ENCODE measurements at places on chromosomes 12 and 14.

GRCh38 chr14:95652690-95653089 is 33.5 kb upstream of the TCL1B start:
- no peak for DNase-seq
- H3K4me3 ChIP-seq = peak overlapping the region; percentile 14
- H3K4me1 ChIP-seq = peaks cover 11% of the 10 kb centered on the region
- H3K36me3 ChIP-seq = no peaks in the 10 kb centered on the region

DNA sequence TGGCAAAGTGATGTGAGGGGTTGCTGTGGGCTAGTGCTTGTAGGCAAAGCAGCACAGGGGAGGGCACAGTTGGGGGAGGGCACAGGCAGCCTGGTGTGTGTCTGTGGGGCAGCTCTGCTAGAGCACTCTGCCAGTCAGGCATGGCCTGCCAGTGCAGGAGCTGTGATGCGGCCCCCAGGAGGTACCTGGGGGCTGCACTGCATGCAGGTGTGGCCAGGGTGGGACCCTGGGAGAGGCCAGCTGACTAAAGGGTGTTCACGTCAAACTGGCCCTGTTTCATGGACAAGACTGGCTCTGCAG is 54.1 kb downstream of the FRS2 start:
- no peak overlapping the region for H3K27ac ChIP-seq
- H3K36me3 ChIP-seq = peaks cover 41% of the 10 kb centered on the region
- DNase-seq = no peak
- H3K27me3 ChIP-seq = no peaks in the 10 kb centered on the region
- no peak overlapping the region for H3K4me3 ChIP-seq

DNA sequence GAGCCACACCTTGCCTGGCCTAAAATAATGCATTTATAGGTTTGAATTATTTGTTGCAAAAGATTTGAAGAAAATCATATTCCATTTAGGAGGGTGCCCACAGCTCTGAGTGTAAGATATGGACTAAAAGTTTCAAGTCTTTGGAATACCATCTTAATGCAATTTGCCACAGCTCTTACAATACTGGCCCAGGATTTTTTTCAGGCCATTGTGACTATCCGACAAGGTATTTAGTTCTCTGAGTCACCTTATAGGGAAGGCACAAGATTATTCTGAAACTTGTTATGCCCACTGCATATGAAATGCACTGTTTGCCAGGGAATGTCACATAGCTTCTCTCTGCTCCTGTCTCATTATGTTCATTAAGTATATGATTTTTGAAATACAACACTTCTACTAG is 29.6 kb upstream of the SLC6A13 start:
- H3K36me3 ChIP-seq = peaks cover 56% of the 10 kb centered on the region
- H3K27me3 ChIP-seq = no peaks in the 10 kb centered on the region
- no peak for DNase-seq
- no peak overlapping the region for H3K4me3 ChIP-seq
- no peaks in the 10 kb centered on the region for H3K4me1 ChIP-seq

DNA sequence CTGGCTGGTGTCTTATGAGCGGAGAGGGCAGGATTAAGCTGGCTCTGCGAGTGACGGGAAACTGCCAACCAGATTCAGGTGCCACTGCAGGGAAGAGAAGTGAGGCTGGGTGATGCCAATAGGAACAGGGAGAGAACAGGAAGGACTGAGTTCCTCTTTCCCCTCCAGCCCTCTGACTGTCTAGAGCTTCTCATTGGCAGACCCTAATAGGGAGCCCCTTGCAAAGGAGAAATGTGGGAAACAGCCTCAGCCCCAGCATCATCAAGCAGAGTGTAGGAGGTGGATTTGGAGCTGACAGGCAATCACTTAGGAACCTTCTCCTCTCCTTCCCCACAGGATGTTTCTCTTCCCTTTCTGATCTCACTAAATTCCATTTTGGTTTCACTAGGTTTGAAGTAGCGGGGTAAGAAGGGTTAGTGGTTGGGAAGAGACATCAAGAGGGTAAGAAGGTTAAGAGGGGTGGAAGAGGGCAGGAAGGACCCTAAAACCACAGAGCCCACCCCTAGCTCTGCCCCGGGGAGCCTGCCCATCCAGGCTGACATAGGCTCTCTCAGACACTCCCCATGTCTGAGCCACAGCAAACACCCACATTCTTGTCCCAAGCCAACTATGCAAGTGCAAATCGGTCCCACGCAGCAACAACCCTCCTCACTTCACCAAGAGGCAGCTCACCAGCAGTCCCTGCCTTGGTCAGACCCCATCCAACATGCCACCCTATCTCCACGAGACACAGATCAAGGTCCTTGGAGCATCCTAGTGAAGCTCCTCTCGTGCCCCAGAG is 111.1 kb downstream of the STAB2 start:
- H3K36me3 ChIP-seq = no peaks in the 10 kb centered on the region
- H3K27me3 ChIP-seq = peaks cover 32% of the 10 kb centered on the region
- no peak for DNase-seq
- H3K4me1 ChIP-seq = no peaks in the 10 kb centered on the region

GRCh38 chr14:98444077-98444476 is 827.9 kb downstream of the BCL11B start:
- H3K4me1 ChIP-seq = no peaks in the 10 kb centered on the region
- no peak overlapping the region for H3K27ac ChIP-seq
- H3K36me3 ChIP-seq = no peaks in the 10 kb centered on the region
- no peak overlapping the region for H3K4me3 ChIP-seq
- peaks cover 11% of the 10 kb centered on the region for H3K27me3 ChIP-seq

GRCh38 chr14:32468955-32469354 is 139.9 kb downstream of the AKAP6 start:
- H3K27ac ChIP-seq = no peak overlapping the region
- peaks cover 22% of the 10 kb centered on the region for H3K4me1 ChIP-seq
- no peaks in the 10 kb centered on the region for H3K27me3 ChIP-seq
- H3K36me3 ChIP-seq = no peaks in the 10 kb centered on the region
- DNase-seq = no peak

DNA sequence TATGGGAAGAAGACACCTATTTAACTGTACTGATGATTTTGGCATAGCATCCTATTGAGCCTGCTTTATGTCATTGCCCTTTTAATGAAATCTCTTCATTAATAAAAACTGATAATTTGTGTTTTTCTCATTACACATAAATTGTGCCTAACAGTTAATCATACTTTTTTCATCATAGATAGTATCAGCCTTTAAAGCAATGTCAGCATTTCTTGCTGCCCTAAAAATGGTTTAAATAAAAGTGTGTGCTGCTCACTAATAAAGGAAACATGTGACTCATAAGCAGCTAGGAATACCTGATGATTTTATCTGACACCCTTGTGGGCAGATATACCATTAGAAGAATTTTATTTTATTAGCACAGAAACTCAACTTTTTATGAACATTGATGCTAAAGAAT is 26.7 kb downstream of the TBK1 start:
- H3K36me3 ChIP-seq = peaks cover 40% of the 10 kb centered on the region
- no peak overlapping the region for H3K4me3 ChIP-seq
- DNase-seq = no peak
- no peaks in the 10 kb centered on the region for H3K4me1 ChIP-seq
- H3K27me3 ChIP-seq = no peaks in the 10 kb centered on the region
- no peak overlapping the region for H3K27ac ChIP-seq

DNA sequence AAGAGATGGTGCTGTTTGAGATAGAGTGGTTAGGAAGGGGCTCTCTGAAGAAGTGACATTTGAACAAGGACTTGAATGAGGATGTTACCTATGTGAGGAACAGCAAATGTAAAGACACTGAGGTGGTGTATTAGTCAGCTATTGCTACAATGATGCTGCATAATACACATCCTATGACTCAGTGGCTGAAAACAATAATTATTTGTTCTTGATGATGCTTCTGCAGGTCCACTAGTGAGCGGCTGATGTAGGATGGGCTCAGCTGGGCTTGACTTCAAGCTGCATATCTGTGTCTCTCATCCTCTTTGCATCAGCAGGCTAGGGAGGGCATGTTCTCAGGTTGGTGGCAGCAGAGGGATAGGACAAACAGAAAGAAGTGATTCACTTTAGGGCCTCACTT is 21.4 kb upstream of the CLMN start:
- peaks cover 10% of the 10 kb centered on the region for H3K4me1 ChIP-seq
- H3K4me3 ChIP-seq = no peak overlapping the region
- DNase-seq = no peak
- no peak overlapping the region for H3K27ac ChIP-seq

DNA sequence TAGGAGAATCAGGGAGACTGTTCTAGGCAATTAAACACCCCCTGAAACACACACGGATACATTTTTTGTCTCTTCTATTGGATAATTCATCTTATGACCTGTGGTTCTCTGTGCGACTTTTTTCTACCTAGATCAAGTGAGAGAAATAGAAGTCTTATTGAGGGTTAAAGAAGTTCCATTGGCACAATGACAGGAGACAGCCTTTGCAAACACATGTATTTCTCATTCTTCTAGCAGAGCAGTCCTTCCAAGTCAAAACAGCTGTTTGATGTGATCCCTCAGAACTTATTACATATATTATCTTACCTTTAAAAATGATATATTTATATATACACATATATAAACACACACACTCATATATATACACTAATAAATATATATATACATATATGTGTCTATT is 496.7 kb downstream of the SLC6A15 start:
- peaks cover 4% of the 10 kb centered on the region for H3K4me1 ChIP-seq
- no peak overlapping the region for H3K4me3 ChIP-seq
- H3K27me3 ChIP-seq = no peaks in the 10 kb centered on the region

- no peak overlapping the region for H3K4me3 ChIP-seq
- no peaks in the 10 kb centered on the region for H3K36me3 ChIP-seq
- peaks cover 48% of the 10 kb centered on the region for H3K4me1 ChIP-seq
- H3K27ac ChIP-seq = no peak overlapping the region
- H3K27me3 ChIP-seq = no peaks in the 10 kb centered on the region
- no peak for DNase-seq
Observed at GRCh38 chr14:52923902-52924575, 26.8 kb downstream of the FERMT2 start.

DNA sequence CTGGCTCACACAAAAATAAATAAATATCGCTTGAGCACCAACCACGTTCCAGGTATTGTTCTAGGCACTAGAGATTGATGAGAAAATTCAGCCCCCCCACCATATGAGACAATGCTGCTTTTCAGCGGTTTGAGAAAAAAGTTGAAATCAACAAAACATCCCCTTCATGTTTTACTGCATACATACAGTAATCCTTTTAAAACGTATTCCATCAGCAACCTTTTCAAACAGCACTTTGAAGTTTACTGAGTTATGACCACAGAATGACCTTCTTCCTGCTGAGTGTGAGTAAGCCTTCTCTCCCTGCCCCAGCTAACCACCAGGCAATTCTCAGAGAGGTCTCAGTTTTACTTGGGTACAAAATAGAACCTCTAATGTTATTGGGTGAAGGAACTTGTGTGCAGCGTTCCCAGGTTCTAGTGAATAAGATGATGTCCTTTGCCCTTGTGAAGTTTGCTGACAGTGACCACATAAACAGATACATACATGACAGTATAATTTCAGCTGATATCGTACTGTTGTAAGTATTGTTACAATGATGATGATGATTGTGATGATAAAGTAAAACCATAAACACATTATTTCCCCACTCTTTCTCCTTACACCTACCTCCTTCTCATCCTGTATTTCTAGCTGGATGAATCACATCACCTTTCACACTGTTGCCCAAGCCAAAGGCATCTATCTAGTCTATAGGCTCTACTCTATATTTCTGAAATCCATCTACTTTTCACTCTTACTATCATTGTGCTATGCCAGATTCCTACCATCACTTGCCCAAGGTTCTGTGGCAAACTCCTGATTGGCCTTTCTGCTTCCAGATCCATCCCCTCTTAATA is 124.4 kb upstream of the KRR1 start:
- no peak for DNase-seq
- peaks cover 45% of the 10 kb centered on the region for H3K4me1 ChIP-seq
- H3K27me3 ChIP-seq = no peaks in the 10 kb centered on the region

- H3K27me3 ChIP-seq = no peaks in the 10 kb centered on the region
- no peak for DNase-seq
- peaks cover 6% of the 10 kb centered on the region for H3K36me3 ChIP-seq
- no peak overlapping the region for H3K4me3 ChIP-seq
Observed at GRCh38 chr14:71372411-71372838, 465.2 kb downstream of the PCNX1 start.

DNA sequence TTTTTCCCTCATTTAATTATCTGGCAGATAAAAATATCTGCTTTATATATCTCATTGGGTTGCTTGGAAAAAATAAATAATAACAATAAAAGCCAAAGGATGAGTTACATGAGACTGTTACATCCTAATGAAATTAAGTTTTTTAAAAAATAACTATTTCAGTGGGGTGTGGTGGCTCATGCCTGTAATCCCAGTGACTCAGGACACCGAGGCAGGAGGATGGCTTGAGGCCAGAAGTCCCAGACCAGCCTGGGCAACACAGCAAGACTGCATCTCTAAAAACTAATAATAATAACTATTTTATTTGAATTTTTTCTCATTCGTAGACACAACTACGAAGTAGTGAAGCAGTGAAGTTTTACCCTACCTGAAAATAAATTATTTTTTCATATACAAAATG is 103.3 kb downstream of the BCAT1 start:
- H3K27me3 ChIP-seq = no peaks in the 10 kb centered on the region
- H3K27ac ChIP-seq = no peak overlapping the region
- DNase-seq = no peak
- no peak overlapping the region for H3K4me3 ChIP-seq

GRCh38 chr12:120614848-120615247 is 25.6 kb upstream of the CABP1 start:
- no peak overlapping the region for H3K4me3 ChIP-seq
- no peaks in the 10 kb centered on the region for H3K36me3 ChIP-seq
- H3K27ac ChIP-seq = no peak overlapping the region
- H3K27me3 ChIP-seq = peaks cover 59% of the 10 kb centered on the region
- DNase-seq = no peak
- H3K4me1 ChIP-seq = no peaks in the 10 kb centered on the region

GRCh38 chr14:102344485-102344884 is 18.2 kb downstream of the CINP start:
- no peak overlapping the region for H3K4me3 ChIP-seq
- no peak overlapping the region for H3K27ac ChIP-seq
- DNase-seq = no peak
- peaks cover 14% of the 10 kb centered on the region for H3K36me3 ChIP-seq
- no peaks in the 10 kb centered on the region for H3K27me3 ChIP-seq

DNA sequence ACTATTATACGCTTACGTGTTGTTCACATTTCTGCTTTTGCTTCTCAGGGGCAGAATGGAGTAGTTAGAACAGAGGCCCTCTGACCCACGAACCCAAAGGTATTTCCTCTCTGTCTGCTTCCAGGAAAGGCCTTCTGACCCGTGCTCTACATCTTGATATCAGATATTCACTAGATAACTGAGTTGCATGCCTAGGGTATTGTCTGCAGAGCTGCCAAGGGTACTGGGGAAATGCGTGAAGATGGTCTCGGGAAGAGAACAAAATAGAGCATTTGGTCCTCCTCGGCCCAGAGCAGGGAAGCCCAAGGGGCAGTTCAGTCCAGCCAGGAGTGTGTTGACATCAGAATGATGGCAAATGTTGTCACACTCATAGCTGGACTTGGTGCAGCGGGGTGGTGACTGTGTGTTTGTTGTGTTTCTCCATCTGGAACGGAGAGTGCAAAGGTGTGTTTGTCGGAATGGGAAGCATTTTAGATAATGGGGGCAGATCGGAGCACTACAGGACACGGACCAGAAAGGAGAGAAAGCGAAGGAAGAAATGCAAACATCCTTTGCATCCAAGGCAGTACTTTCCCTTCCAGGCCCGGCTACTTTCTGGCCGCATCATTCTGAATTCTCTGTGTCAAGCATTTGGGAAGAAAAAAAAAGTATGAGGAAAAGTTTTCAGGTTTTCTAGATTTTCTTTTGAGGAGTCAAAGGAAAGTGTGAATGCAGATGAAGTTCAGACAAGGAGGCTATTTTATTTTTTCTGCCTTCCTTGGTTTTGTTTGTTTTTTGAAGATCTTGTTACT is 8.1 kb downstream of the GLT1D1 start:
- H3K36me3 ChIP-seq = no peaks in the 10 kb centered on the region
- no peak overlapping the region for H3K27ac ChIP-seq
- peaks cover 13% of the 10 kb centered on the region for H3K4me1 ChIP-seq
- no peak for DNase-seq
- no peak overlapping the region for H3K4me3 ChIP-seq
